ENCODE measurements at places on chromosomes 16 and 17.

DNA sequence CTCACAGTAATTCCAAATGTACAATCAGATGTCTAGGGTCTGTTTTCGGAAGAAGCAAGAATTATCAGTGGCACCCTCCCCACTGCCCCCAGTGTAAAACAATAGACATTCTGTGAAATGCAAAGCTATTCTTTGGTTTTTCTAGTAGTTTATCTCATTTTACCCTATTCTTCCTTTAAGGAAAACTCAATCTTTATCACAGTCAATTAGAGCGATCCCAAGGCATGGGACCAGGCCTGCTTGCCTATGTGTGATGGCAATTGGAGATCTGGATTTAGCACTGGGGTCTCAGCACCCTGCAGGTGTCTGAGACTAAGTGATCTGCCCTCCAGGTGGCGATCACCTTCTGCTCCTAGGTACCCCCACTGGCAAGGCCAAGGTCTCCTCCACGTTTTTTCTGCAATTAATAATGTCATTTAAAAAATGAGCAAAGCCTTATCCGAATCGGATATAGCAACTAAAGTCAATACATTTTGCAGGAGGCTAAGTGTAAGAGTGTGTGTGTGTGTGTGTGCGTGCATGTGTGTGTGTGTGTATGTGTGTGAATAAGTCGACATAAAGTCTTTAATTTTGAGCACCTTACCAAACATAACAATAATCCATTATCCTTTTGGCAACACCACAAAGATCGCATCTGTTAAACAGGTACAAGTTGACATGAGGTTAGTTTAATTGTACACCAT, 59.7 kb downstream of the HLF start:
- no peak for DNase-seq

GRCh38 chr17:64386412-64387144, 4.1 kb downstream of the PECAM1 start:
- no peak for DNase-seq

DNA sequence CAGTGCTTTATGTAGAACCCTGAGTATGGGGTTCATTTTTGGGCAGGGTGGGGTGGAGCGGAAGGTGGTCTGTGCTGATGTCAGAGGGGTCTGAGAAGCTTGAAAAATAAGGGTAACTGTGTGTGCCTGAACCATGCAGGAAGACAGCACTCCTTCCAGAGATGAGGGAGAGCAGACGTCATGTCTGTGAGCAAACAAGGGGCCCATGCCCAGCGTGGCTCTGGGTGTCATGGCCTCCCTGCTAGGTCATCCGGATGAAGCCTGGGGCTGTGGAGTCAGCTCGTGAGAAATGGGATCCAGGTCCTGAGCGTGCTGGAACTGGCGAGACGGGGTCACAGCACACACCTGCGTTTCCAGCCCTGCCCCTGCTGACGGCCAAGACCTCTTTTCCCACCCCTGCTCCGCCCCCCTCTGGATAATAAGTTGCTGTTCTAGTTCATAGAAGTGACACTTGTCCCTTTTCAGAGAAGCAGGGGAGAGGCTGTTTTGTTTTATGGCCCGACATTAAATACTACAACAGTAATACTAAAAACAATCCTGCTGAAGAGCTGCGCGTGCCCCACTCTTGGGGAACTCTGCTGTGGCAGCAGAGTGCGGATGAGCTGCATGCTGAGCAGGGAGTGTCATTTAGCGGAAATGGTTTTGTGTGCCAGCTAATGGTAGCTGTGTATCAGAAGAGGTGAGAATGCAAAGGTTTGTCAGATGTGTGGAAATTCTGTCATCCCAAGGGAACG, 92.6 kb downstream of the RPTOR start:
- no peak for DNase-seq

GRCh38 chr17:47998044-47998443, 27.1 kb downstream of the CDK5RAP3 start:
- DNase-seq: no peak

DNA sequence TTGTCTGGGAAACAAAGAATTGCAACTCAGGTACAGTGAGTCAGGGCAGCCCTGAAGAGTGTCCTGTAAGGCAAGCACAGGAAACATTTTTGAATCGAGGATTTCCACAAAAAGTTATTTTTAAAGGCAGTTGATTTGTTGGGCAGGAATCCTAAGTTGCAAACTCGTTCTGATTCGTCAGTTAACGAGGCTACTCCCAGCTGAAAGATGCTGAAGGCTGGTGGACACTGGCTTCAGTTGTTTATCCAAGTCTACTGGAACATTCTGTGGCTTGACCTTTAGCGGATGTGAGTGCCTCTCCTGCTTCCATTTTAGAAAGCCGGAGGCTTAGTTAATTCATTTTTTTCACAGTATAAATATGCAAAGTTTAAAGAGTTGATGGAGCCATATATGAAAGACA, 84.2 kb downstream of the KCNJ12 start:
- DNase-seq: no peak

GRCh38 chr16:72961115-72961832, 86.7 kb downstream of the ZFHX3 start:
- no peak for DNase-seq

DNA sequence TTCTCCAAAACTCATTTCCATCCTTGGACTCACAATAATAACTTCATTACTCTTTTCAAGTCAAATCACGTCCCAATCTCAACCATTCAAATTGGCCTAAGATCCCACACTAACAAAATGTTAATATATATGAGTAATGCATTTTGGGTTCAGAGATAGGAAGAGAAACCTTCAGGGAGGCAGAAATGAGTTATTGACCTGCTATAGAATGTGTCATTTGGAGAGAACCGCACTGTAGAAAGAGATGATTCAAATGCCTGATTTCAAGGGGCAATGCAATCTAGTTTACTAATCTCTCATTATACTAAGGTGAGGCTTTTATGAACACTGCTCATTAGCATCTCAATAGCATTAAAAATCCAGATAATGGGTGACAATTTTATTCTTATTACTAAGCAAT, 1595.0 kb upstream of the GOT2 start:
- no peak for DNase-seq

Measured in cardiac muscle cell (in vitro differentiated cells and primary cell).